ENCODE measurements at places on chromosomes 11 and 22.

DNA sequence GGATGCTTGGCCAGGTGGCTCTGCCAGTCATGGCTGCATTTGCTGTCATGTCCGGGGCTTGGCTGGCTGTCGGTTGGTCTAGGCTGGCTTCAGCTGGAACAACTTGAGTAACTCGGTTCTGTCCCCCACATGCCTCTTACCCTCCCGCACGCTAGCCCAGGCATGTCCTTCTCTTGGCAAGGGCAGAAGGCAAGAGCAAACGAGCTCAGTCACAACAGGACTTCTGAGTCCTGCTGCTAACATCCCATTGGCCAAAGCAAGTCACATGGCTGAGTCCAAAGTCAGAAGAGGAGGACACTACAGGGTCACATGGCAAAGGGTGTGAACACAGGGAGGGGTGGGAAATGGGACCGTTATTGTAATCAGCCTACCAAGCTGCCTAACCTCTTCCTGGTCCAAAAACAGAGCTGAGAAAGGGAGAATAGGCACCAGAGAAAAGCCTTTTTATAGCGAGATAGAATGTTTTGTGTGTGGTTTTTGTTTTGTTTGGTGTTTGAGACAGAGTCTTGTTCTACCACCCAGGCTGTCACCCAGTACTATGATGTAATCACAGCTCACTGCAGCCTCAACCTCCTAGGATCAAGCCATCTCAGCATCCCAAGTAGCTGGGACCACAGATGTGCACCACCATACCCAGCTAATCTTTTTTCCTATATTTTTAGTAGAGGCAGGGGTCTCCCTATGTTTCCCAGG, 81.9 kb downstream of the MN1 start:
- no peak for DNase-seq

DNA sequence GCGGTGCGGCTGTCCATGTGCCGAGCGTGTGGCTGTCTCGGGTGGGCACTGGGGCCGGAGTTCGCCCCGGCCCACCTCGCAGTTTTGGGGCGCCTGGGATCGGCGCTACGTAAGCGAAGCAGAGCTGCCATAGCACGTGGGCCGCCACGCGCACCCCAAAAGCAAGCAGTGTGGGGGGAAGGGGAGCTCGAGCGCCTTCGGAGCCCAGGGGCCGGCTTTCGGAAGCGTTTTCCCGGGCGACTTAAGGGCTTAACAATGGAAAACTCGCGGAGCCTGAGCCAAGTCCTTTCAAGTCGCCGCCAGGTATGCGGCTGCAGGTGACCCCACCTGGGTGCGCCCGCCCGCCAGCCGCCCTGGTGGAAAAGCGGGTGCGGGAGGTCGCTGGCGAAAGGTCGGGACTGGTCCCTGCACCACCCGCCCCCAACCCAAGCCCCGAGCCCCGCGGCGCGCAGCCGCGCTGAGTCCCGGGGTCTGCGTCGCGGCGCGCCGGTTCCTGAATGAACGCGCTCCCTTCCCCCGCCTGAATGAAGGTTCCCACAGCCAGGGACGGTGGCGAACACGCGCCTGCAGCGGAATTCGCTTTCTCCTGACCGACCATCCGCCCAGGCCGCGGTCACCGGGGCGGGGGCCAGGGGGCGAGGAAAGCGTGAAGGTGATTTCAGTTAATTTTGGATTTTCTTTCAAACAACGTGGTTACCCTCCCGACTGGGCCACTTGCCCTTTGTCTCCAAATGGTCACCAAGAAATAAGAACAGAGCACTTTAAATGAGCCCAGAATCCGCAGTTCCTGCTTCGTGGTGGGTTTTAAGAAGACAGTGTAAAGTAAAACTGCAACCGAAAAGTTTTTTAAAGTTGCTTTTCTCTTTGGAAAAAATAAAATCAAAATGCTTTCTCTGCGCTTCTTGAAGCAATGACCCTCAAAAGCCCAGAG, 2.8 kb upstream of the CCND1 start:
- DNase-seq, result no peak

- DNase-seq, result no peak
Observed at GRCh38 chr11:91686281-91686680, 538.3 kb upstream of the FAT3 start.

- no peak for DNase-seq
Observed at GRCh38 chr22:37242395-37242918, 1.6 kb downstream of the RAC2 start.

- DNase-seq, result no peak
Observed at GRCh38 chr22:20028855-20029549, 8.1 kb downstream of the TANGO2 start.

GRCh38 chr22:36505998-36506635, 723 bp downstream of the FOXRED2 start:
- no peak for DNase-seq

Data from fibroblast of skin of left biceps (primary cell).